ENCODE measurements at places on chromosomes 7 and 10. TPM values are rescaled to one million over a fixed set of nuclear protein-coding genes. Genes with fewer than 3 reads are reported as not detected.

- no peak for DNase-seq
Observed at GRCh38 chr10:38032886-38033285, 22.4 kb downstream of the ZNF33A start.

GRCh38 chr10:83515001-83515400 lies 624.3 kb upstream of the GHITM start:
- DNase-seq = peak; percentile 51

- DNase-seq = no peak
Observed at GRCh38 chr7:84953234-84953633, 233.6 kb downstream of the SEMA3D start.

- peak; percentile 53 for DNase-seq
Observed at GRCh38 chr10:59176241-59177030, at the start of gene PHYHIPL. TSS of gene PHYHIPL (plus strand) at chr10:59176643. CDS start at chr10:59176854, 211 bp downstream.

- no peak for DNase-seq
Observed at GRCh38 chr10:132374176-132374575, 22.8 kb upstream of the PWWP2B start.

DNA sequence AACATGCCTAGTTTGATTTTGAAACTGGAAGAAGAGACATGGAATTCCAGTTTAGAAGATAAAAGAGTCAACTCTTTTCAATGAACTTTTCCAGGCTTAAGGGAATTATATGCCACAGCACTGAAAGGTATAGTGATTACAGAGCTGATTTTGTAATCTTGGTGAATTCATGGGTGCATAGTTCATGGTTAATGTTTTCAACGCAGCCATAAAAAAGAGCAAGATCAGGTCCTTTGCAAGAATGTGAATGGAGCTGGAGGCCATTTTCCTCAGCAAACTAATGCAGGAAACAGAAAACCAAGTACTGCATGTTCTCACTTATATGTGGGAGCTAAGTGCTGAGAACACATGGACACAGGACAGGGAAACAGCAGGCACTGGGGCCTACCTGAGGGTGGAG lies 94.2 kb downstream of the CUBN start:
- DNase-seq = no peak

- peak; percentile 93 for DNase-seq
Observed at GRCh38 chr10:122140941-122141623, 130.0 kb upstream of the BTBD16 start.

GRCh38 chr10:43221419-43222209 lies 45.3 kb downstream of the RASGEF1A start:
- no peak for DNase-seq

DNA sequence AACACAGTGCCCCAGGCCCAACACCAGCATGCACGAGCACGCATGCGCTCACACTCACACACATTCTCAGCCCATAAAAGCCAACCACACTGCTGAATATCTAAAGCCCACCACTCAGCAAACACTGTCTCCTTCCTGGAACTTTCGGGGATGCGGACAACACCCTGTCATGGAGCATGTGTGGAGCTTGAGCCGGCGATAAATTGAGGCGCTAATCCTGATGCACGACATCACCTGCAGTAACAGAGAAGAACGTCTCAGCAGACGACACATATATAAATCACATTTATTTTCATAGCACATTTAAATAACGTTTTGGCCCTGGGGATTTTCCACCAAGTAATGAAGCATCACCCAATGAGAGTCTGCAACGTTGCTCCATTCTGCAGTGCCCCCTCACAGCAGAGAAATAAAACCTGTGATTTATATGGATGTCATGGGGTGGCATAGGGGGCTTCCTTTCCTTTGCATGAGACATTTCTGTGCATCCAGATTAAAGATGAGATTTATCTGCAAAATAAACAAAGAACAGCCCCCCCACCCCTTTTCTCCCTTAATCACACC lies 267.7 kb upstream of the NFE2L3 start:
- DNase-seq = no peak

GRCh38 chr7:468681-469562 lies 50.7 kb downstream of the PDGFA start:
- DNase-seq = no peak

GRCh38 chr7:80057488-80057887 lies 77.1 kb upstream of the GNAI1 start:
- no peak for DNase-seq

DNA sequence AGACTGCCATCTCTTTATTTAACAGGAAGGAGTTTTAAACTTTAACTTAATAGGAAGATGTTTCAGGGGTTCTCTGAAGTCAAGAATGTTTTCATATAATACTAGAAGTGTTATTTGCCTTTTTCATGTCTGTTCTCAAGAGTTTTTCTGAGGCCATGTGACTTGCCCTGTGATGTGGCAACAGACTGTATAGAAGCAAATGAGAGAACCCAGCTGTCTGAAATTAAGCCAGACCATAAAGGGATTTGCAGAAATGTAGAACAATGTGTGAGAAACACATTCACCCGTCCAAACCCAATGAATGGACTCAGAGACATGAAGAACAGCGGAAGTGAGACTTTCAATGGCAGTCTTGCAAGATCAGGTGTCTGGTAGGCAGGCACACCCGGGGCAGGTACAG lies 23.8 kb downstream of the MAPK8 start:
- DNase-seq = no peak

DNA sequence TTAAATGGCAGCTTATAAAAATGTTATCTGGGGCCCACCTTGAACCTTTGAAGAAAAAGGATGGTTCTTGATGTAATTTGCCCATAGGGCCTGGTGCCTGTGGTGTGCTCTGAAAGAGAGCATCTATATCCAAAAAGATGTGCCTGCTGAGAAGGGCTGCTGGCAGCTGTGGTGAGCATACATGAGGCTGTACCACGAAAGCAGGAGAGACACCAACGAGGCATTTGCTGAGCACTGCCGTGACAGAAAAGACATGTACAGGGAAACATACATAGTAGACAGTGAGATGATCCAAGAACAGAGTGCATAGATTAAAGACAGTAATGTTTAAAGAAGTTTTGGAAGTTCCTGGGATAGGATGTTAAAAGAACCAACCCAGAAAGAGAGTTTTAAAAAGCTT lies 664.5 kb downstream of the PHTF2 start:
- no peak for DNase-seq

- no peak for DNase-seq
Observed at GRCh38 chr7:150629347-150629746, 2.8 kb downstream of the GIMAP6 start.

- DNase-seq = no peak
Observed at GRCh38 chr10:5971886-5972285, 5.5 kb downstream of the IL15RA start.

DNA sequence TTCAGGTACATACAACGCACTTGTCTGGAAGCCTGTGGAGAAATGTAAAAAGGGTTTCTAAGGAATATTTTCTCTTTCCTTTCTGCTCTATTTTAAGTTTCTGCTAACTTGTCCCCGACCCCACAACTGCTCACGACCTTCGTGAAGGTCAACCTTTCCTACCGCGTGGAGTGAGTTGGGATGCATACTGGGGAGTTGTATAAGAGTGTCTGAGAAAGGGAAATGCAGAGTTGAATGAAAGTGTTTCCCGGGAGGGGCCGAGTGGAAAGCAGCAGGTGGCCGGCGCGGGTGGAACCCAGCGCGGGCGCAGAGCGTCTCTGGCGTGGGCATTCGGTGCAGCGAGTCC lies 17.9 kb upstream of the ACBD5 start:
- DNase-seq = no peak

DNA sequence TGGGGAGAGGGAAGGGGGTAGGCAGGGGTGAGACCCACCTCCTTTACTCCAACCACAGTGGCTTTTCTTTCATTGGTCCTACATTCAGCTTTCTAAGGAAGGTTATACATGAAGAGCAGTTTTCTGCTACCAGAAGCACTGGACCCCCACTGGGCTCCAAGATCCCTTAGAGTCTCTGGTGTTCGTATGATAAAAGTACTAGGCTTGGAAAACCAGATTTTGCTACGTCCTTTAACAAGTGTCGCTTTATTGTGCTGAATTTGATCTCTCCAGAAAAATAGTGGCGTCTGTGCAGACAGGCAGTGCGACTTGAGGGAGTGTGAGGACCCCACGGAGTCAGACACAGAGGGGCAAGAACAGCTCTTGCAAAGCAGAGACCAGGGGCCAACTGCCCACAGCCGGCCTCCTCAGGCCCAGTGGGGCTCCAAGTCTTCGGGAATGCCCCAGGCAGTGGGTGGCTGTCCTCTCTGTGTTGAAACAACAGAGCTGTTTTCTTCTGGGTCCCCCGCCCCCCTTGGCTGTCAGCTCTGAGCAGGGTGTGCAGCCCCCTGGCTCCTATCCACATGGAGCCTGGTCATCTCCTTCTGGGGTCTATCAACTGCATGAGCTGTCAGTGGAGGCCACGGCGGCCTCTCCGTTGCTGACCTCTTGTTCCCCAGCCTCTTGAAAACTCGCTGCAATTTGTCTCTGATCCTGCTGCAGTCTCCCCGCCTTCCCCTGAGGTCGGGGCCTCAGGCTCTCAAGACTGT lies 333.2 kb downstream of the RPS24 start:
- DNase-seq = no peak

DNA sequence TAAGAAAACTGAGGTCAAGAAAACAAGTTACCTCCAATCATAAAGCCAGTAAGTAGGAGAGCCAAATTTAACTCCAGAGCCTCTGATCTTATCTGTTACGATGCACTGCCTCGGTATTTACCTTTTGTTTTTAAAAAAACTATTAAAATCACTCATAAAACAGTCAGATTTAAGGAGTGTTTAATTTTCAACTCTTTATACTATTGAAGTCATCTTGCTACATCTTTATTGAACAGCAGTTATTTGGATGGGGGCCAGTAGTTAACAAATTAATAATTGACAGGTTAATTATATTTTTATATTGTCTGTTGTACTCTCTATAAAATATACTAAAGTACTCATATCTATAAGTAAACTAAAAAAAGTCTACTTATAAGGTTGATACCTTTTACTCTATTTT lies 24.6 kb downstream of the ADIRF start:
- DNase-seq = no peak

GRCh38 chr7:132608523-132608922 lies 32.3 kb upstream of the PLXNA4 start:
- no peak for DNase-seq

- DNase-seq = no peak
Observed at GRCh38 chr10:117581961-117582360, 39.4 kb downstream of the EMX2 start.

DNA sequence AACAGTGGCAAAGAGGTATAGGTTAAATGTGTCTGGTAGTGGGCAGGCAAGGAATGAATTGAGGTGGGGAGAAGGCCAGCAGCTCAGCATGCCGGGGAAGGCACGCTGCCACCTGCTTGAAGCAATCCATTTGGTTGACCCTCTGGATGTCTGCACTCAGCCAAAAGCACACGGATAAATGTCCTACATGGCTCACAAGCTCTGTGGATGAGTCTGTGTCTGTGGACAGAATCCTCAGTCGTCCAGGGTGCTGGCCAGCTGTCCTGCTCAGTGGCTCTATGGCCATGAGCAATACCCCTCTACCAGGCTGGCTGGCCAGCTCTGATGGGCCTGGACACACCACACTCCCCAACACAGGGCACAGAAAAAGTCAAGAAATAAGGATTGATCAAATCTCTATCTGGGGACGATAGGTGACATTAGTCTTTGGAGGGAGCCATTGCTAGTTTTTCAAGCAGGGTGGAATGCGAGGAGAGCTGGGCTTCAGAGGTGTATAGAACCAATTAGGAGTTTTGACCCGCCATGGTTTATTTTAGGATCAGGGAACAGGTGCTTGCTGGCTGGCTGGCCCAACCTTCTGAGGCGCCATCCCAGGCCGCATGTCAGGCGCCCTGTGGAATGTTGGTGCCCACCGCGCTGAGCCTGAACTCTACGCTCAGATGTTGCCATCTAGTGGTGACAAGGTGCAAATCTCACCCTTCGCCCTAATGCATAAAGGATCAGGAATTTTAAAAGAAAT lies 493.4 kb downstream of the TNS3 start:
- peak; percentile 54 for DNase-seq

- no peak for DNase-seq
Observed at GRCh38 chr10:73459683-73460314, 26.4 kb upstream of the MSS51 start.

GRCh38 chr7:36723951-36724664 lies at the start of gene AOAH:
TSS of gene AOAH (minus strand) at chr7:36724494. CDS start at chr7:36724148, 346 bp downstream.
- no peak for DNase-seq

GRCh38 chr7:930975-931758 lies 23.3 kb downstream of the ADAP1 start:
- no peak for DNase-seq

DNA sequence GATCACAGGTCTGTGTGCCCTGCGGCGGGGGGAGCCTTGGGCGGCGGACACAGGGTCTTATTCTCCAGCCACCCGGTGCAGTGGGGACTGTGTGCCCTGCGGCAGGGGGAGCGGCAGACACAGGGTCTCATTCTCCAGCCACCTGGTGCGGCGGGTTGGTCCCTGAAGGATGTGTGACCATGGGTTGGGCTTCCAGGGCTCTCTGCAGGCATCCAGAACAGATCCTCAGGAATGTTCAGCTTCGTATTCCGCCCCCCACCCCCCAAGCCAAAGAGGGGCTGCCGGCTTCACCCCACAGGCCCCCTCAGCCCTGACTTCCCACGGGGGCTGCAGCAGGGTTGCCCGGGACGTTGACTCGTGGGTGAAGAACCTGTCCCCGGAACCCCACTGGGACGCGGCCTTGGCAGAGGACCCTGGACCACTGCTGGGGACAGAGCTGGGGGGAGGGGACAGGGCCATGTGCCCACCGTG lies 154.5 kb upstream of the PPP2R2D start:
- DNase-seq = no peak

The CALML5 gene
- not detected for total RNA-seq

The SNCG gene
- total RNA-seq = 315 TPM

The OR2A7 gene
- not detected for total RNA-seq

The ZNF680 gene
- total RNA-seq = 5.4 TPM

The CASP7 gene
- total RNA-seq = 26.1 TPM

The HOXA2 gene
- not detected for total RNA-seq

The PLCE1 gene
- total RNA-seq = 0.70 TPM

The ASB10 gene
- not detected for total RNA-seq

The LRRC18 gene
- total RNA-seq = not detected

The EPO gene
- total RNA-seq = not detected

The OR2A1 gene
- total RNA-seq = not detected

The PTPRE gene
- 16.7 TPM for total RNA-seq

The IFIT3 gene
- total RNA-seq = 11.3 TPM

The PALD1 gene
- 1.6 TPM for total RNA-seq

The CUZD1 gene
- total RNA-seq = not detected

The CDC14C gene
- total RNA-seq = not detected

The ASIC3 gene
- 1.6 TPM for total RNA-seq

The ZNF467 gene
- 1.4 TPM for total RNA-seq

The CALN1 gene
- total RNA-seq = not detected

The HDAC9 gene
- 21.5 TPM for total RNA-seq
